ENCODE measurements at places on chromosomes 6 and 20.

DNA sequence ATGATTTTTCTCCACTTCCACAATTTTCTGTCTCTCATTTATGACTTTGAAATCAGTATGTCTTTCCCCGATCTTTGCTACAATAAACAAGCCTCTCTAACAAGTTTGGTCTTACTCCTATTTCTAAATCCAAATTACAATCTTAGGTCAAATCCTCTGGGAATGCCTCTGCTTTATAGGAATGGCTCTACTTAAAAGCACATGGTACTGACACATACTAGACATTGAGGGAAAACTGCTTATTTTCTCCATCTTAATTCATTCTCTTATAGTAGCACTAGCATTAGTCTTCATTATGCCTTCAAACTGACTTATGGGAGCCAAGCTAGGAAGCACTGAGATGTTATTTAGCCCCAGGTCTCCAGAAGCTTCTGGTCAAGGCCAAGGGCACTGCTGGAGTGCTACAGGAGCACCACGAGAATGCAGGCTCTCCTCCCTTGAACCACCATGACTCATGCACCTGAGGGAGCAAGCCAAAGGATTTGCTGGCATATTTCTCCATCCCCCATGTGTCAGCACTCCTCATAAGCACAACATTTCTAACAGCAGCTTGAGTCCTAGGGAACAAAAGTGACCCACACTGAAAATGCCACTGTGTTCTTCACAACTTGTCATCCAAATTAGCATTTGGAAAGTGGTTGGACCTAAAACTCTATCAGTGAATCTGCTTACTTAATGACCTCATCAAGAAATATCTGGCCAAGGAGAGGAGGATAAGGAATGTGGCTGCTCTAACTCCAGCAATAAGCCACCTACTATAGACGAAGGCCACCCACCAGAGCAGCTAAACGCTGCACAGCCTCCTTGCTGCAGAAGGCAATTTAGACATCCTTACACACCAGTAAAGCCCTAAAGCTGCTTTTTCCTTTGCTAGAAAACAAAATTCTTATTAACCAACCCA, 156.8 kb upstream of the KCNQ5 start:
- no peak for DNase-seq

DNA sequence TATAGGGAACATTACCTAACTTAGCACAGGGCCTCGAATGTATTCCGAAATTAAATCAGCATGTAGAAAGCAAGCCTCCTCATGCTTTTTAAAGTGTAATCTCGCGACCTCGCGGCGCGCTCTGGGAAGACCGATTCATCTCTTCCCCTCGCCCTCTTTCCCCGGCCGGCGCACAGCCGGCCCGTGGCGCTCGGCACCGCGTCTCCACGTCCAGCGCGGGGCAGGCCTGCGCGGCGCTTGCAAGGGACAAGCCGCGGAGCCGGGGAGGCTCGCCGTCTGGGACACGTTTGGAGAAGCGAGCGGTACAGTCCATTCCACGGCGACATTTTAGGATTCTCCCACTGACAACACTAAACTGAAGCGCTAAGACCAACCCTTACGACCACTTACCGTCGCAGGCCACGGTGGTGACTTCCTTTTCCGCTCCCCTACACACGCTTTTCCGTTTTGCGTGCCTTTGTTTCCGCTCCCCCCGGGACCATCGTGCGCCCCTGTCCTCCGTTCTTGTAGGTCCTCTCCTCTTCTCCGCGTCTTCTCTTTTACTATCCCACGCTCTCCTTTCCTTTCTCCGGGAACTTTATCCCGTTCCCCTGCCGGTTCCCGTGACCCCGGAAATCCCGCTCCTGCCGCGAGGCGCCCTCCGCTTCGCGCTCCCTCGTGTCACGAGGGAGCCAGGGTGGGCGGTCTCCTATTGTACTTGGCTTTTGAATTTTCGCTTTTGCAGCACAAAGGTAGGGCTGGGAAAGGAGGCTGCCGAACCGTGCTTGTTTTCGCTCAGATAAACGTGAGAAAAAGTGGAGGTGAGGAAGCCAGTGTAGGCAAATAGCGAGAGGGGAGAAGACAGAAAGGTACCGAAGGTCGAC, at the start of gene ECHDC1:
ECHDC1 (minus strand) TSS at position 664 of the 863 bp plus-strand sequence. CDS start 12,581 bp downstream, outside the sequence.
- peak; percentile 78 for DNase-seq

DNA sequence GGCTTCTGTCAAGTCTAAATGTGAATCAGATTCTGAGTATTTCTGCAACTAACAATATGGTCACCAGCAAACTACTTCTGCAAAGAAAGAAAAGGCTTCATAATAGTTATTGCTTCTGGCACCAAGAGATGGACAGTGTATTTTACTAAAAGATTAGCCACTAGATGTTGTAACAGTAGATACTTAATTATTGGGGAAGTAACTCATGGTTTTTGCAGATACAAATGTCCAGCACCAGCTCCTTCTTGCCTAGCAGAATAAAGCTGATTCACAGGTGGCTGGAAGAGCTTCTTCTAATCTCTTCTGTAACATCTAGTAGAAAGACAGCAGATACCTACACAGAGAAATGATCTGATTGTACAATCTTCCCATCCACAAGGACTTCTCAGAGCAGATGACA, 21.2 kb downstream of the ATXN1 start:
- no peak for DNase-seq

GRCh38 chr6:166441325-166442078, 58.8 kb upstream of the MPC1 start:
- DNase-seq = no peak

- DNase-seq = no peak
Observed at GRCh38 chr20:21901470-21902275, 196.2 kb downstream of the PAX1 start.

GRCh38 chr6:130090796-130091195, 72.4 kb downstream of the L3MBTL3 start:
- DNase-seq = no peak

DNA sequence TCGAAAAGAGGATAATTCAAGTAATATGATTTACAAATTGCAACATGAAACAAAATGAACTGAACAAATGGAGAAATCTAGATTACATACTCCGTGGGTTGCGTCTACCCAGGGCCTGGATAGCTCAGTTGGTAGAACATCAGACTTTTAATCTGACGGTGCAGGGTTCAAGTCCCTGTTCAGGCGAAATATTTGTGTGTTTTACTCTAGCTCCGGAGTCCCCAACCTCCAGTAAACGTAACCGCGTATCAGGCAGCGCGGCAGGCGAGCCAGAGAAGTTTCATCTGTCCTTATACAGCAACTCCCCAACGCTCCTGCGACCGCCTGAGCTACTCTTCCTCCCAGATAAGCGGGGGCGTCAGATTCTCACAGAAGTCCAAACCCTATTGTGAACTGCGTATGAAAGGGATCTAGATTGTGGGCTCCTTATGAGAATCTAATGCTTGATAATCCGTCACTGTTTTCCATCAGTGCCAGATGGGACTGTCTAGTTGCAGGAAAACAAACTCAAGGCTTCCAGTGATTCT, 176.1 kb downstream of the TRIM27 start:
- no peak for DNase-seq

GRCh38 chr6:49937017-49937416, 26.9 kb downstream of the DEFB114 start:
- no peak for DNase-seq

DNA sequence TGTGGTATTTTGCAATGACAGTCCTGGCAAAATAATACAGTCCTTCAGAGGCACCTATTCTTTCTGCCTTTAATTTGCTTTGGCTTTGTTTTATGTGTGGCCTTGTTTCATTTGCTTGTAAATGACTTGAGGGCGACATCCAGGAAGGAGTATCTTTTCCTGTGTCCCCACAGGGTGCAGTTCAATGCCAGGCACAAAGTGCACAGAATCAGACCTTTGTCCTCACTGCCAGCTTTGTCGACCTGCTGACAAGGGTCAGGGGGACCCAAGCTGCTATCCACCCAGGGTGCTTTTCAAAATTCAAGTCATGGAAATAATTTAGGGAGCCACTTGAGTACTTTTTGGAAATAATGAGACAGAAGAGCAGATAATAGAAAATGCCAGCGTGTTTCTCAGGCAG, 37.0 kb upstream of the CDKN1A start:
- DNase-seq = no peak
